ENCODE measurements at places on chromosomes 3 and 15.

- no peak overlapping the region for H3K4me3 ChIP-seq
- H3K4me1 ChIP-seq: no peaks in the 10 kb centered on the region
- no peaks in the 10 kb centered on the region for H3K27me3 ChIP-seq
- no peaks in the 10 kb centered on the region for H3K36me3 ChIP-seq
- H3K27ac ChIP-seq: no peak overlapping the region
Measured at GRCh38 chr15:67955252-67955651, 98.9 kb upstream of the PIAS1 start.

DNA sequence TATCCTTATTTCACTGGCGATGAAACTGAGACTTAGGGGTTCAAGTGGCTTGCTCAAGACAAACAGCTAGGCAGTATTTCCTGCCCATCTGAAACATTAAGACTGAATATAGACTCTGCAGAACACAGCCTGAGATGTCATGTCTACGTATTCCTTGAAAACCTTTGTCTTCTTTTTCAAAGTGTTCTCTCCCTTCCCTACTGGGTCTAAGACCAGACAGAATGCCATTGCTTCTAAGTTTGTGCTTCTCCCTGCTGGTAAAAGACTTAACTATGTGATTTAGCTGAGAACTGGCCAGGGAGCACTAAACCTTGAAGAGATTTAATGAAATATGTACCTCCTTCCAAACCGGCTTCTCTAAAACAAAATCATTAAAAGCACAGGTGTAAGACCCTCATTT is 9.9 kb downstream of the BCL6 start:
- H3K27me3 ChIP-seq: no peaks in the 10 kb centered on the region
- H3K27ac ChIP-seq: no peak overlapping the region

DNA sequence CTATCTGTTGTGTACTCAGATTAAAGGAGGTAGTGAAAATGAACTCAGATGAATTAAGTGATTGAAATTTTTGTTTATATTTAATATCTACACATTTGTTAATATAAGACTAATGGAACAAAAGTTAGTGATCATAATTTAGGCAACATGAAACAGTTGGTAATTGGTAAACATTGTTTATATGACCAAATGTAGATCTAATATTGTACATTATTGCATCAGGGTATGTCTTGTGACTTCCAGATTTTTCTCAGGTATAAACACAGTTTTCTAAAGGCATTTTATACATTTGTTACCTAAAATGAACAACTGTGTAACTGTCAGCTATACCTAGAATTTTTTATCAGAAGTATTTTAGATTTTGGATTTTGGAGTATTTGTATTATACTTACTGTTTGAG is 14.8 kb downstream of the GMPS start:
- peaks cover 13% of the 10 kb centered on the region for H3K4me1 ChIP-seq
- no peaks in the 10 kb centered on the region for H3K27me3 ChIP-seq
- no peak overlapping the region for H3K4me3 ChIP-seq
- no peaks in the 10 kb centered on the region for H3K36me3 ChIP-seq
- H3K27ac ChIP-seq: no peak overlapping the region
- no peak for DNase-seq

DNA sequence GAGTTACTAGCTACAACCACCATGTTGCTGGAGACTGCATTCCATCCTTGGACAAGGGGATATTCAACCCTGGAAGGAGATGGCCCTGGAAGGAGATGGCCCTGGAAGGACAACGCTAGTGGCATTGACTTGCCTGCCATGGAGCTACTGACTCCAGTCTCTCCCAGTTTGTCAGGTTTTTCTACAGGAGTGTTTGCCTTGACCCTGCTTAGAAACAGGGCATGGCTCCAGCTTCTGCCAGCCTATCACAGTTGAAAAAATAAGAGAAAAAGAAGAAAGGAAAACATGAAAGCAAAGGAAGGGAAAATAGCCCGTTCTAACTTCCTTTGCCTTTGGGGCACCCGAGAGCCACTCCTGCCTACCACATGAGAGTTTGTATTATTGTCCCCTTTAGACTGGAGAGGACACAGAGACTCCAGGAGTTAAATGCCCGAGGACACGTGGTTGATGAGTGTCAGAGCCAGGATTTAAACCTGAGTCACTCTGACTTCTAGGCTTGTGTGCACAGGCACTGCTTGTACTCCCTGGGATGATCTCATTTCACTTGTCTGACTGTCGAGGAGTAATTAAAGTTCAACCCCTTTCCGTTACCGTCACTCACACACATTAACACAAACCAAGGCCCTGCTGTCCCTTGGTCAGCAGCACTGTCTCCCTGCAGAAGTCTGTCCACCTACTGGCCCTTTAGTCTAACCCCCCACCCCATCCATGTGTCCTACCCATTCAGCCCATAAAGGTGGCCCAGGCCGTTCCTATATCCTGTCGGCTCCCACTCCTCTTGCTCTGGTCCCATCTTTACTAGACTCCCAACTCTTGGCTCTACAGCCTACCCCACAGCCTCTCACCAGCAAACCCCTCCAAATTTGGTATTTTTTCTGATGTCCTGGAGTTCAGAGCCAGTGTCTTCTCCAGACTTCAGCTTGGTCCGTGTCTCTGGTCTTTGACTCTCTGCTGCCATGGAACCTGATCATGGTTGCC is 46.1 kb downstream of the C2CD4A start:
- no peak overlapping the region for H3K27ac ChIP-seq
- H3K4me1 ChIP-seq: no peaks in the 10 kb centered on the region
- no peak overlapping the region for H3K4me3 ChIP-seq
- no peaks in the 10 kb centered on the region for H3K36me3 ChIP-seq

DNA sequence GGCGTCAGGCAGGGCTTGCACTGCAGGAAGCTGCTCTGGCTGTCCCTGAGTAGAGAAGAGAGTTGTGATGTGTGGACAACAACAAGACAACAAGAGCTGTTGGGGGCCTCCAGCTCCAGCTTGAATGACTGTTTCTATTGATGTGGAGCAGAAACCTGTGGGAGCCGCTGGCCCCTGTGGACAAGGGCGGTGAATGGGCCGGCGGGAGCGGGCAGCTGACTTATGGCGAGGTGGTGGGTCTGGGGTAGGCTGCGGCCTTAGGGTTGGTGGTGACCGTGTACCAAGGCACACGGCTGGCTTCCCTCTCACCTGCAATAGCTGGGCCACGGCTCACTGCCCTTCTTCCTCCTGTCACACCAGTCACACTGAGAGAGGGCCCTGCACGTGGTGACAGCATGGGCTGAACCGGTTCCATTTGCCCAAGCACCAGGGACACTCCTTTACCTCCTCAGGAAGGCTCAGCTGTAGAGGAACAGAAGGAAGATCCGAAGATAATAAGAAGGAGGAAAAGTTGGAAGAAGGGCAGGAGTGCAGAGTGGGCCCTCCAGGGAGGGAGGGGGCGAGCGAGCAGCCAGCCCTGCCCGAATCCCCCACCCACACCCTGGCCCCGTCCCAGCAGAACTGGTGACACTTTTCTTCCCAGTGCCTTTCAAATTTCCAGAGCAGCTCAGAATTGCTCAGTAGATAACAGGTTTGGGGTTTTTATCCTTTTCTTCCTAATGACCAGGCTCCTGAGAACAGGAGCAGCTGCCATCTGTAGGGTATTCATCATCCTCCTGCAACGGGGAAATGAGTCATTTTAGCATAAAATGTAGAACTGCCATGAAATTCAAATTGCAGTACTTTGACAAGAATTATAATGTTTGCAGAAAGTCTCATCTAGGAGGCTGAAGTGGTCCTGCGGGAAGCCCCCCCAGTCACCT is 136.9 kb downstream of the TJP1 start:
- no peak overlapping the region for H3K27ac ChIP-seq
- no peak for DNase-seq
- H3K4me1 ChIP-seq: no peaks in the 10 kb centered on the region
- H3K27me3 ChIP-seq: no peaks in the 10 kb centered on the region
- no peak overlapping the region for H3K4me3 ChIP-seq

DNA sequence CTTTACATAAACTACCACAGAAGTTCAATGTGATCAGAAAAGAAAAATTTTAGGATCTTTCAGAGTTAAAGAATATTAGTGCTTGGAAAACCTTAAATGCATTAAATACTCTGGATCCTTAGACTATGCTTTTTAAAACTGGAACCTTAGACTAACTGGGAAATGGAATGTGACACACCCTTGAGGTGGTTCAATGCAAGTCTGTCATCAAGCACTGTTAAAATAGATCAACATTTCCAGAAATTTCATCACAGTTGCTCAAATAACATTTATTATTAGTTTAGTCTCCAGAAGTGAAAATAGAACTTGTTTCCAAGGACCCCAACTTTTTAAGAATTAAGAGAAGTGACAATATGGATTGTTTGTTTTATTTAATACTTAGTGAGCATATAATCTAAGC is 71.8 kb downstream of the GAP43 start:
- DNase-seq: no peak
- H3K36me3 ChIP-seq: no peaks in the 10 kb centered on the region
- H3K27me3 ChIP-seq: no peaks in the 10 kb centered on the region
- H3K4me1 ChIP-seq: no peaks in the 10 kb centered on the region

DNA sequence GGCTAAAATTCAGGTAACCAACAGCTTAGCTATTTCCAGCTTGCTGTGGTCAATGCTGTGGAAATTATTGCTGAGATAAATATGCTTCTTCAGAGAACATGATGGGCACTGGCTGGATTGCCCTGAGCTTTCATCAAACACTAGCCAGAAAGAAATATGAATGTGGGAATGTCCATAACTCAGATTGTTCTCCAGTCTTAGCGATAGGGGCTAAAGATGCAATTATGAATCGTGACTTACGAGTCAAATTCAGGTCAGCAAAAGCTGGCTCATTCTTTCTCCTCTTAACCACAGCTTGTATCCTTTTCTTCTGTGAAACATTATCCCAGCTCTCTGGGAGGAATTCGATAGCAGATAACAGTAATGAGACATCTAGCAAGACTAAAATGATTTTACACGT is 307.6 kb downstream of the RYR3 start:
- H3K36me3 ChIP-seq: no peaks in the 10 kb centered on the region
- DNase-seq: no peak
- no peaks in the 10 kb centered on the region for H3K4me1 ChIP-seq
- H3K27ac ChIP-seq: no peak overlapping the region
- H3K27me3 ChIP-seq: no peaks in the 10 kb centered on the region
- no peak overlapping the region for H3K4me3 ChIP-seq

DNA sequence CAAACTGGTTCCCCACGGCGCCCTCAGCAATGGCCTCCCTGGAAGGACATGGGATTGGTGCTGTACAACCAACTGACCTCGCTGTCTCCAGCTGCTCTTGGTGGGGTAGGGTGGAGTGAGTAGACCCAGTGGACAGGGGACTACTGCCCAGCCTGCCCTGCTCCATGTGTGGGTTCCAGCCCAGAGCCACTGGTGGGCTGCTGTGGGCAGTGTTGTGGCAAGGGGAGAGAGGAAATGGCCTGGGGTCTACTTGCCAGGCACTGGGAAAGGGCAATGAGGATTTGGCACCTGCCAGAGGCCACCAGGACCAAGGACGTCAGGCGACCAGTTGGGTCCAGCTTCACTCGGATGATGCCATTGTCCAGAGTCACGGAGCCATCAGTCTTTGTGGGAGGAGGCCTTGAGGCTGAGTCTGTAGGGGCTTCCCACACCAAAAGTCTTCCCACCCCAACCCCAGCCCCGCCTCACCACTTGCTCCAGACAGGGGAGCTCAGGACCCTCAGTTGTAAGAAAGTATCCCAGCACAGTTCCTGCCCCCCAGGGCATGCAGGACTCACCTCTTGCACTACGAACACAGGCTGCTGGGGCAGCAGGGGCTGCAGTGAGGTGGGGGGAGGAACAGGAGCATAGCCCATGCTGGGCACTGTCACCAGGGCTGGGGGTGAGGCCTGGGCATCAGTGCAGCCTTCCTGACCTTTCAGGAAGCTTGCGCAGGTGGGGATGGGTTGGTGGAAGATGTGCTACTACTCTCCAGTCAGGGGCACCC is 9.5 kb downstream of the MAN2C1 start:
- peaks cover 3% of the 10 kb centered on the region for H3K36me3 ChIP-seq
- DNase-seq: no peak
- no peak overlapping the region for H3K27ac ChIP-seq
- H3K4me3 ChIP-seq: no peak overlapping the region
- no peaks in the 10 kb centered on the region for H3K27me3 ChIP-seq

DNA sequence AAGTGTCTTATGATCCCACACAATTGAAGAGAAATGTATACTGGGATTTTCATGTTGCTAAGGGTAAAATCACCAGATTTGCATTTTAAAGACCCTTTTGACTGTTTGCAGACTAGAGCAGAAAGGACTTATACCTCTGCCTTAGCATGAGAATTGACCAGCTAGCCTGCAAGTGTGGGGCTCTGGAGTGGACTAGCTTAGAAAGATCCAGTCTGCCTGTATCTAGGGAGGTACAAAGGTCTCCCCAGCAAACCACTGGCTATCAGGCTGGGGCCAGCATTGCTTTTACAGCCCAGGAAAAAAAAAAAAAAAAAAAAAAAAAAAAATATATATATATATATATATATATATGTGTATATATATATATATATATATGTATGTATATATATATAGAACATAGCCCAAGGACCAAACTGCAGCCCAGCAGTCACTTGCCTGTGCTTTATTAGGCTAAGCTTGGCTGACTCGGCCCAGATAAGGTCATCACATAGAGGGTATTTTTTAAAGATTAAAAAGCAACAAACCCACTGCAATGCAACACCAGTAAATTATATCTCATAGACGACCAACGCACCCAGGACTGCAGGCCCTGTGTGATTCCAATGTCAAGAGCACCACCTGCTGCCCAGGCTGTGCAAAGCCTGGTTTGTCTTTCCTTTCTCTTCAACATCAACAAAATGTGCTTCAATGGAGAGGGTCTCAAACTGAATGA is 63.7 kb downstream of the DCLK3 start:
- H3K4me3 ChIP-seq: no peak overlapping the region
- no peaks in the 10 kb centered on the region for H3K27me3 ChIP-seq
- H3K4me1 ChIP-seq: no peaks in the 10 kb centered on the region

DNA sequence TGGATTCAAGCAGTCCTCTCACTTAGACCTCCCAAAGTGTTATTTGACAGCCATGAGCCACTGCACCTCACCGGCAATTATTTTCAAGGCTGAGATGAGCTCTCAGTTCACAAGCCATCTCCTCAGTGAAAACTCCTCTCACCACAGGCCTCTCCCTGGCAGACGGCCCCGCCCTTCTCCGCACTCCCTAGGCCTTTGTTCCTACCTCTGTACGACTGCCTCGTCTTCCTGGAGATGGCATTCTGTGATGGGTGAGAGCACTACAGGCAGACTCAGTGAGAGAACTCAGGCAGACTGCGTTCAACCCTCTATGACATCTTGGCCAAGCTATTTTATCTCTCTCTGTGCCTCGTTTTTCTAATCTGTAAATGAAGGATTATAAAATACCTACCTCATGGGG is 67.0 kb upstream of the TPM1 start:
- H3K4me1 ChIP-seq: no peaks in the 10 kb centered on the region
- no peak overlapping the region for H3K4me3 ChIP-seq
- DNase-seq: no peak
- no peak overlapping the region for H3K27ac ChIP-seq

- no peaks in the 10 kb centered on the region for H3K27me3 ChIP-seq
- no peak overlapping the region for H3K27ac ChIP-seq
- H3K4me3 ChIP-seq: no peak overlapping the region
- no peaks in the 10 kb centered on the region for H3K4me1 ChIP-seq
Measured at GRCh38 chr3:64473466-64473865, 214.3 kb downstream of the ADAMTS9 start.

- H3K36me3 ChIP-seq: no peaks in the 10 kb centered on the region
- no peak overlapping the region for H3K4me3 ChIP-seq
- H3K4me1 ChIP-seq: no peaks in the 10 kb centered on the region
Measured at GRCh38 chr3:53170325-53171063, 9.5 kb downstream of the PRKCD start.

- no peaks in the 10 kb centered on the region for H3K36me3 ChIP-seq
- no peak overlapping the region for H3K4me3 ChIP-seq
- no peak overlapping the region for H3K27ac ChIP-seq
Measured at GRCh38 chr15:71782422-71783165, 27.8 kb upstream of the NR2E3 start.

All from CD8-positive, alpha-beta memory T cell (primary cell).